ENCODE measurements at places on chromosomes 5 and 9.

DNA sequence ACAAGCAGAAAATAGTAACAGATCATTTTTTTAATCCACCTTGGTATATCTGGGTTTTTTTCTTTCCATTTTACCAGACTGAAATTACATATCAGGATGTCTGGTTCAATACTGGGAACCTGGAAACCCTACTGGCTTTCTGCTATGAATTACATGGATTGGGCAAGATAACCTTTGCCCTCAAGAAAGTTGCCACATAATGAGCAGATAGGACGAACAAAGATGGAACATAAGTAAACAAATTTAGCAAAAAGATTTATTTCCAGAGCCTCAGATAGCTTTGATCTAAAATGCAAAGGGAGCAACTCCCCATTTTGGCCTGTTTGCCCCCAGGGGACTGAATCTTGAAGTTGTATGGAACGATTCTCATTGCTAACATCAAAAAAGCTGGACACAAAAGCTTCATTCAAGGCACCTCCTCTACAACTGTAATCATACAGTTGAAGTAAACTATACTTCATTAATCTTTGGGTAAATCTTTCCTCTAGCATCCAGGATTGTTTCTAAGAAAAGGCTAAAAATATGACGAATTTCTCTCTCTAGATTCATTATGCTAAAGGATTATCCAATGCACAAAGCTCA lies 131.6 kb upstream of the PTGER4 start:
- no peak for DNase-seq

DNA sequence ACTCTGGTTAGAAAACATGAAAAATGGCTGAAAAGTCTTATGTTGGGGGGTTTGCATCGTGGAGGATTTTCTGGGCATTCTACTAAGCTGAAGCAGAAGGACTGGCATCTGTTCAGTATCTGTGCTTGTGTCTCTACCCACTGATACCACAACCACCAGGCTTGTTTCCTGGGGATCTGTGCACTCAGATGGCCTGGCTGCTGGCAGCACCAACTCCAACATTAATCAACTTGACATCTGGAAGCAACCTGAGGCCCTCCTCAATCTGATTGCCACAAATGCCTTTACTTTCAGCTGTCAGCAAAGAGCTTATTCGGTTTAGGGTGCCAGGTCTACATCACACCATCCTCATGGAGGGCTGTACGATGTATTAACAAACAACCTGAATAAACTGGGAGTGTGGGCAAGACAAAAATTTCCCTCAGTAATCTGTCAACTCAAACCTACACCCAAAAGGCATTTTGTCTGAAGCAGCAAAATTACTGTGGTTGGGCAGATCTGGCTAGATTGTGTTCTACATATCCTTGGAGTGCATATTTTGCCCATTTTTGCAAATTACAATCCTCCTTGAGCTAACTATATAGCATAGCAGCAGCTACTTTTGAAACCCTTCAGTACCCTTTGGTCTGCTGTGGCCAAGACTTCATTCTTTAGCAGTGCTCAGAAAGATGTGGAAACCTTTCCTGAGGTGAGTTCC lies 74.6 kb downstream of the FOXD1 start:
- no peak for DNase-seq

- DNase-seq = no peak
Measured at GRCh38 chr5:125176005-125176390, 429.6 kb upstream of the ZNF608 start.

GRCh38 chr5:5787373-5787772 lies 364.9 kb downstream of the ICE1 start:
- no peak for DNase-seq

All from pancreas (tissue), 10 donors.